B cell (primary cell): ENCODE measurements at places on chromosomes 13 and 19.
A peak's percentile ranks its signal among the peaks of the same experiment; 100 is the strongest.

GRCh38 chr19:1862068-1862423 lies 1.3 kb downstream of the KLF16 start:
- DNase-seq = no peak

GRCh38 chr13:78915015-78915414 lies 256.1 kb upstream of the OBI1 start:
- no peak for DNase-seq

DNA sequence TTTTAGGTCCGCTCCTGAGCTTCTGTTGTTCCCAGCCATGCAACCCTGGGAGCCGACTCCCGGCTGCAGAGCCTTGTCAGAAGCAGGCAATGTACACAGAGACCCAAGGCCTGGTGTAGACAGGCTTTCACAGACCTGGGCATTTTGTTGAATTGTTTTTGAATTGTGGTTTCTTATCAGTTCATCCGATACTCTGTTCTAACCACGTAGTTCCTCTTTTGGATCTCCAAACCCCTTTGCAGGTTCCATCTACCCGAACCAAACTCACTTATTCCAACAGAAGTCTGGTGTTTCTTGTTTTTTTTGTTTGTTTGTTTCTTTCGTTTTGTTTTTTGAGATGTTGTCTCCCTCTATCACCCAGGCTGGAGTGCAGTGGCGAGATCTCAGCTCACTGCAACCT lies 6.3 kb upstream of the NLRP2 start:
- DNase-seq = peak; percentile 69

- no peak for DNase-seq
Measured at GRCh38 chr13:51041710-51042109, 69.4 kb downstream of the C13orf42 start.

- DNase-seq = no peak
Measured at GRCh38 chr13:25874907-25875306, 176.9 kb downstream of the SHISA2 start.

- DNase-seq = no peak
Measured at GRCh38 chr13:109416001-109416400, 370.4 kb downstream of the IRS2 start.

DNA sequence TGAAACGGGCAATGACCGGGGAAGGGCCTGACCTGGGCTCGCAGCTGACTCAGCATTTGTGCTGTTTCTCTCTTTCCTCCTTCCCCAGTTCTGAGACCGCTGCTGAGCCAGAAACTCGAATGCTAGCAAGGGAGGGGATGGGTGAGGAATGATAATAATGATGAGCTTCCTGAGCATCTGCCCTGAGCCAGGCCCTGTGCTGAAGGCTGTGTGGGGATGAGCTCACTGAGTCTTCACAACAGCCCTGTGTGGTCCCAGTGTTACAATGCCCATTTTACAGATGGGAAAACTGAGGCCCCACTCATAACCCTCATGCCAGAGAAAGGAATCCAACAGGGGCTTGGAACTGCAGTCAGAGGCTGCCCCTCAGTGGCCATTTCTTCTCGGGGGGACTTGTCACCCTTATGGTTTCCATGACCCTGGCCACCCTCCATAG lies 8.1 kb downstream of the SULT2B1 start:
- no peak for DNase-seq

GRCh38 chr13:34857558-34858325 lies 84.3 kb upstream of the NBEA start:
- no peak for DNase-seq

- no peak for DNase-seq
Measured at GRCh38 chr13:29453617-29454011, 141.9 kb downstream of the SLC7A1 start.

DNA sequence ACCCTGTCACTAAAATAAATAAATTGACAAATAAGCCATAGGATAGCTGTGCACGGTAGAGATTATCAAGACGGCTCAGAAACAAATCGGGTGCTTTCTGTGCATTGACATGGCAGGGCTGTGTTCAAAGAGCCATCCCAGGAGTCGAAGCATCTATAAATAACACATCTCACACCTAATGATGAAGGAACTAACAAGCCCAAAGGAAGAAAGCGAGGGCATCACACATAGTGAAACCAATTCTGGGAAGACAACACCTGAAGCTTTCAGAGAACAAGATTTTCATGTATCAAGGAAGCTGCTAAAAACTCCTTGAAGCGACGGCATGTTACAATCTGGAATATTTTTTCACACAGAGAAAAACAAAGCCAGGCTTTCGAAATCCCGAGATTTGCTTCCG lies 36.1 kb downstream of the KLF2 start:
- no peak for DNase-seq

DNA sequence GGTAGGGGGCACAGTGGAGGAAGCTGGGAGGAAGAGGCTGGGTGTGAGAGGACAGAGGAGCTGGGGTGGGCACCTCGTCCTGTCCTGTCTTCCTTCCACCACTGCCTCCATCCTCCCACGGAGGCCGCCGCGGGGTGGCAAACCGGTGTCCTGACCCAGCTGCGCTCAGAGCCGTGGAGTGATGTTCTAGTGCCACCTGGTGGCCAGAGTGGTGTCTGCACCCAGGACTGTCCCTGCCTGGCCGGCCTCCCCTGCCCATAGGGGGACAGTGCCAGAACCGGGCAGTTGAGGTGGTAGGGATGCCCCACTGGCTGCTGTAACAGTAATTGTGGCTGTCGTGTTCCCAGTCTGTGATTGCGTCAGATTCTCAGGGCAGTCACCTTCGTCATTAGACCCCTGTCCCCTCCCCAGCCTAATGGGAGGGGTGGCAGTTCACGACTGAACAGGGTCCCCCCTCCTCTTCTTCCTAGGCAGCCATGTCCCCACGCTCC lies 11.1 kb upstream of the ARRDC2 start:
- DNase-seq = peak; percentile 89

GRCh38 chr13:40563350-40564125 lies 102.9 kb downstream of the FOXO1 start:
- no peak for DNase-seq

DNA sequence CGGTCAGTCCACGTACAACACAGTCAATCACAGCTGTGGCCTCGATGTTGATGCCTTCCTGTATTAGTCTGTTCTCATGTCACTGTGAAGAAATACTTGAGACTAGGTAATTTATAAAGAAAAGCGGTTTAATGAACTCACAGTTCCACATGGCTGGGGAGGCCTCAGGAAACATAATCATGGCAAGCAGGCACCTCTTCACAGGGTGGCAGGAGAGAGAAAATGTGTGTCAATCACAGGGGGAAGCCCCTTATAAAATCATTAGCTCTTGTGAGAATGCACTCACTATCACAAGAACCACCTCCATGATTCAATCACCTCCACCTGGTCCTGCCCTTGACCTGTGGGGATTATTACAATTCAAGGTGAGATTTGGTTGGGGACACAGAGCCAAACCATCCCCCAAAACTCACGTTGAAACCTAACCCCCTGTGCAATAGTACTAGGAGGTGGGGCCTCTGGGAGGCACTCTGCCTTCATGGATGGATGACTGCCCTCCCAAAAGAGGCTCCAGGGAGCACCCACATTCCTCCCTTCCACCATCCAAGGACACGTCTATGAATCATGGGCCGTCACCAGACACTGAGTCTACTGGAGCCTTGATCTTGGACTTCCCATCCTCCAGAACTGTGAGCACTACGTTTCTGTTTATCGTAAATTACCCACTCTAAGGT lies 2.3 kb upstream of the PROZ start:
- no peak for DNase-seq

DNA sequence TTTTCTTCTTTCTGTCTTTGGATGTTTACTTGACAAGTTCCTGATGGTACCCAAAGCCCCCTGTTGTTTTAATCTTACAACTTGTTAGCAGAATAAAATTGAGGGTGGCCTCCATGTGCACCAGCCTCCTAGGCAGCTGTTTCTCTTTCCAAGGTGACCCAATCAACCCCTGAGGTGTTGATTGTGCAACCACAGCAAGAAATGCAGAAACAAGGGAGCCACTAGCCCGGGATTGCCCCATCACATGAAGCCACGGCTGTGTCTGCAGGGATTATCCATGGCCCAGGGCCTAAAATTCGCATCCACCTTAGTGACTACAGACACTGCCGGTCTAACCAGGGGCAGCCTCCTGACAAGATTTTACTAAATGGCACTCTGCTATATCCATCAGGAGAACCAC lies 14.4 kb downstream of the CEACAM4 start:
- no peak for DNase-seq

GRCh38 chr19:32392901-32393300 lies 12.7 kb upstream of the DPY19L3 start:
- DNase-seq = no peak

- DNase-seq = no peak
Measured at GRCh38 chr13:47813718-47814117, 187.4 kb downstream of the SUCLA2 start.

- DNase-seq = peak; percentile 71
Measured at GRCh38 chr13:40974460-40975407, 44.4 kb downstream of the ELF1 start.

GRCh38 chr13:109821103-109821502 lies 34.7 kb upstream of the IRS2 start:
- no peak for DNase-seq

GRCh38 chr19:42386974-42387707 lies 3.0 kb downstream of the CNFN start:
- peak; percentile 90 for DNase-seq

- DNase-seq = no peak
Measured at GRCh38 chr19:15126131-15126910, 19.1 kb downstream of the SYDE1 start.

DNA sequence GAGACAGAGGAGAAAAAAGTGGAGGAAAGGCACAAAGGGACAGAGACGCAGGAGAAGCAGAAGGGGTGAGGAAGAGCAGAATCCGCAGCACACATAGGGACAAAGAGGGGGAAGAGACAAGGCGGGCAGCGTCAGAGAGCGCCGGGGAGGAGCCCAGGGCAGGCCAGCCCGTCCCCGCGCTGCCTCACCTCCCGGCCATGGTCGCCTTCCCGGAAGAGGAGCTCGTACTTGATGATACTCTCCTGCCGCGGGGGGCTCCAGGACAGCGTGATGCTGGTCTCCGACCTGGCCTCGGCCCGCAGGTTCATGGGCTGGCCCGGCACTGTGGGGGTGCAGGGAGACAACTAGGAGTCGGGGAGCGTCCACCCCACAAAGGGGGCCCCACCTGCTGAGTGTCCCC lies 100.6 kb downstream of the PTPRS start:
- no peak for DNase-seq

- no peak for DNase-seq
Measured at GRCh38 chr19:47120470-47121067, 7.0 kb upstream of the ZC3H4 start.

DNA sequence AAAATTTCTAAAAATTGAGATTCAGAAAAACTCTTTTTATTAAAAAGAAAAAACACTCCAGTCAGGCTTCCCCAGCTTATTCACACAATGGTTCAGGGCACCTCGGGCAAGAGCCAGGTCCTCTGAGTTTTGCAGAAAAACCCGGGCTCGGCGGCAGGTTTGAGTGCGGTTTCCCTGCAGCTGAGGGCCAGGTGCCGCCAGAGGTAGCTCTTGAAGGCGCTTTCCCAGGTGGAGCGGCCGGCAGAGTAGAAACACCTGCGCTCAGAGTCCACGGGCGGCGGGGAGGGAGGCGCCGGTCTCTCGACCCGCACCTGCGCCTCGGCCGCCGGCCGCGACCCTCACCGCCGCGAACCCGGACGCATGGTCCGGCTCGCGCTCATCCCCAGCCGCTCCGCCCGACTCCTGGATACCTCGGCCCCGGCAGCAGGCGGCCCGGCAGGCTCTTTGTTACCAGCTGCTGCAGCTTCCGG lies 444 bp downstream of the PROSER1 start:
- no peak for DNase-seq

DNA sequence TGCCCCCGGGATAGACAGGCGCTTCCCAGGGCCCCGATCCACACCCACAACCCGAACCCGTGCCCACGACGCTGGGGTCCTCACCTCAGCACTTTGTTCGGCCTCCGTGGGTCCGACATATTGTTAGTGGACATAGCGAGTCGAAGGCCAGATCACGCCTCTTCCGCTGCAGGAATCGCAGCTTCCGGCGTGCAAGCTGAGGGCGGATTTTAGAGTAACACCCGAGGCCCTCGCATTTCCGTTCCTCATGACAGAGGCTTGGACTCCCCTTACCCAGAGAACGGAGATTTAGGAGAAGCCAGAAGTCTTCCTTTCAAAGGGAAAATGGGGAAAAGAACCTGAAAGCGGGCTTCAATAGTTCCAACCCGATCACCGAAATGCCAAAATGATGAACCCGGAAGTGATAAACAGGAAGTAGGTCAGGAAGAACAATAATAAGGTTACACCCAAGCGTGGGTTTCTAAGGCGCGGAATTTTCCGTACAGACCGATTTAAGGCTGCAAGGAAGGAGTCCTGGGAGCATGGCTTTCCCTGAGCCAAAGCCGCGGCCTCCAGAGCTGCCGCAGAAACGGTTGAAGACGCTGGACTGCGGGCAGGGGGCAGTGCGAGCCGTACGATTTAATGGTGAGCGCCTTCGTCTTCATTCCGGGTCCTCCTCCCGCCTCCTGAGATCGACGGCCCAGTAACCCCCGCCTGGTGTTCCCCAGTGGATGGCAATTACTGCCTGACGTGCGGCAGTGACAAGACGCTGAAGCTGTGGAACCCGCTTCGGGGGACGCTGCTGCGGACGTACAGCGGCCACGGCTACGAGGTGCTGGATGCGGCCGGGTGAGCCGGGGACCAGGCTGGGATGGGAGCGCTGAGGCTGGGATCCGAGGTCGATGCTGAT lies 2.9 kb downstream of the WDR83 start:
- DNase-seq = peak; percentile 91

DNA sequence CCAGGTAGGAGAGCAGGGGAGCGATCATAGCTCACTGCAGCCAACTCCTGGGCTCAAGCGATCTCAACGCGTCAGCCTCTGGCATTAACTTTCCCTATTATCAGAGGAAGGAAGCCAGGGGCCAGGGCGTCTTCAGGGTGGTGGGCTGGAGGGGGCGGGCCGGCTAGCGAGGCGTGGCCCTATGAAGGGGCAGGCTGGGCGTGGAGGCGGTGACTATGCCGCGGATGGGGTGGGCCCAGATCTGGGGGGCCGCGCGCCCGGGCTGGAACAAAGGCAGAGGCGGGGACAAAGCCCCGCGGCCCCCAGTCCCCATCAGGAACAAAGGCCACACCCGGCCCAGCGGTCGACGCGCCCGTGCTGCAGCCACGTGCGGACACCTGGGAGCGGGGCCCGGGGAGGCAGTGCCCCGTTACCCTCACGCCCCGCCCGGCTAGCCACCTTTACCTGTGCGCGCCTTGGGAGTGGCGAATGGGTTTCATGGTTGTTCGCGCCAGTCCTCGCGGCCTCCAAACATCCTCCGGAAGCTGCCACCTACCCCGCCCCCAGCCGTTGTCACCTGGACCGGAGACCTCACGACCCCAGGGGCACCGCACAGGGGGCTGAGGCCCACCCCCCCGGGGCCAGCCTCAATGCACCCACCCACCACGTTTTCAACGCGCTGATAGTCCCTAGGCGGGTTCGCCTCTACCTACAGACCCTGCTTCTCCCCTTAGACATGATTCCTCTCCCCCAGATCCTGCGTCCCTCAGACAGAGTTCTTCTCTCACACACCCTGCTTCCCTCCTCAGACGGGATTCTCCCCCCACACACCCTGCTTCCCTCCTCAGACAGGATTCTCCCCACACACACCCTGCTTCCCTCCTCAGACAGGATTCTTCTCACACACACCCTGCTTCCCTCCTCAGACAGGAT lies 5.4 kb upstream of the TRIM28 start:
- peak; percentile 57 for DNase-seq
